ENCODE measurements at places on chromosomes 7 and 10. TPM values are rescaled to one million over a fixed set of nuclear protein-coding genes. Genes with fewer than 3 reads are reported as not detected.

Gene MCMBP
- 42.7 TPM for total RNA-seq

Gene SLC12A9
- 15.6 TPM for total RNA-seq

Gene HOXA7
- 6.7 TPM for total RNA-seq

Gene FOXP2
- 9.9 TPM for total RNA-seq

- DNase-seq: no peak
These were observed 30.0 kb downstream of the KIFBP start for GRCh38 chr10:69018613-69019012.

DNA sequence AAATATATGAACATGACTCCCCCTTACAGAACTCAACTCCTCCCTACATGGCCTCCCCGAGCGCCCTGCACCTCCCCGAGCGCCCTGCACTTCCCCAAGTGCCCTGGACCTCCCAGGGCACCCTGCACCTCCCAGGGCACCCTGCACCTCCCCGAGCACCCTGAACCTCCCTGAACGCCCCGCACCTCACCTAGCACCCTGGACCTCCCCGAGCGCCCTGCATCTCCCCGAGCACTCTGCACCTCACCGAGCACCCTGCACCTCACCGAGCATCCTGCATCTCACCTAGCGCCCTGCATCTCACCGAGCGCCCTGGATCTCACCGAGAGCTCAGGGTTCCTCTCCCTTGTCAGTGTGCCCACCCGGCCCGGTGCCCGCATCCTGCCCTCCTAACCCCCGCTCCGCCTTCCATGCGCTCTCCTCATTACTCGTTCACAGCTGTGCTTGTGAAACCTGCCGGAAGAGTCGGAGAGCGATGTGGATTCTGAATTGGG, 134.3 kb downstream of the ACTR3B start:
- DNase-seq: no peak

DNA sequence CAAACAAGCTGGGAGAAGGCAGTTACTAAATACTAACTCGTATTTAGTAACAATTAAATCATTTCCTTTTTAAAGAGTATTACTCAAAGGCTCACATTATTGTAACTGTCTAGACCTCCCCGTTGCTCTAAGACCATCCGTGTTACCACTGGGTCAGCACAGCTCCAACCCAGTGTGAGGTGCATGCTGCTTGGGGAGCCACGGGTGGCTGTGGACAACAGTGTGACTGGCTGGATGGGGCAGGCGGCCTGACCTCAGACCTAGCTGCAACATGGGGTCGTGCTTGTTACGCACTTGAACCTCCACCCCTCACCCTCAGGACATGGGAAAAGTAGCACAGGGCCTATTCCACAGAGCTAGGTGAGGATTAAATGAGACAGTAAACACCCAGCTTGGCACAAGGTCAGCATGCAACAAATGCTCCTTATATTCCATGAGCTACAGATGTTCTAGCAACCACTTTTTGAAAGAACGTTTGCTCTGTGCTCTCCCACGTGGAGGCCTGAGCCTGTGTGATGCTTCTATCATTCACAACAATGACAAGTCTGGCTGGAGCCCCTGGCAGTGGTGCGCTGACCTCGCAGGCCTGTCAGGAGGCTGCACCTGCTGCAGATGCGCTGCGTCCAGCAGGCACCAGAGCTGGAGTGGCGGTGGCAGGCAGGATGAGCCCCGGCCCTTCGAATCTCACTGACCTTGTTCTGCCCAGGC, 135.7 kb downstream of the PKD1L1 start:
- DNase-seq: no peak

GRCh38 chr7:2182461-2182860, 50.3 kb downstream of the MAD1L1 start:
- no peak for DNase-seq

DNA sequence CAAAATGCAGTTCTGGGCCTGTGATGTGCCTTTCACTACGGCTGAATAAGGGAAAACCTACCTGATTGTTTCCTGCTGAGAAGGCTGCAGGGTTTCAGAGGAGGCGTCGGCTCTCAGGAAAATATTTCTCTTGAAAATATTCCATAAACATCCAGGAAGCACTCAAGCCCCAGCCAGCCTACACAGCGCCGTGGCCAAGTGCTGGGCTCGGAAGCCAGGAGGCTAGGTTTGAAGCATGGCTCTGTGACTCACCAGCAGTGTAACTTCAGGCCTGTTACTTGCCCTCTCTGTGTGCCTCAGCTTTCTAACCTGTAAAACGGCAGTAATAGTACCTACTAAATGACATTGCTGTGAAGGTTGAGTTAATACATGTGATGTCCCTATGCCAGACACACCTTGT, 399.1 kb downstream of the GATA3 start:
- no peak for DNase-seq

DNA sequence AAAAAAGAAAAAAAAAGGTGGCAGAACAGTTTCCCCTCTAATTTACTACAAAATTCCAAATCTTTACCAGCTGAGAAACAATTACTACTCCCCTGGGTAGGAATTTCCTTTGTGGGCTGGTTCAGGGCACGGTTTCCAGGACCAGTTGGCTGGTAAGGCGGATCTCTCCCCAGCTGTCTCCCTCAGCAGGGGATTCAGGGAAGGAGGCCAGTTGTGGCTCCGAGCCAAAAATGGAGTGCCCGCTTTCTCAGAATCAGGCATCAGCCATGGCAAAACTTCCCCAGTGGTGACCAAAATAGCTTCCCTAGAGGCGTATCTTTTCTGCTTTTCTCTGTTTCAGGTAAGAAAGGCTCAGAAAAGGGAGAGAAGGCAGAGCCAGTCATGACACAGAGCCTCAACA, 91.2 kb downstream of the ZNF22 start:
- no peak for DNase-seq

DNA sequence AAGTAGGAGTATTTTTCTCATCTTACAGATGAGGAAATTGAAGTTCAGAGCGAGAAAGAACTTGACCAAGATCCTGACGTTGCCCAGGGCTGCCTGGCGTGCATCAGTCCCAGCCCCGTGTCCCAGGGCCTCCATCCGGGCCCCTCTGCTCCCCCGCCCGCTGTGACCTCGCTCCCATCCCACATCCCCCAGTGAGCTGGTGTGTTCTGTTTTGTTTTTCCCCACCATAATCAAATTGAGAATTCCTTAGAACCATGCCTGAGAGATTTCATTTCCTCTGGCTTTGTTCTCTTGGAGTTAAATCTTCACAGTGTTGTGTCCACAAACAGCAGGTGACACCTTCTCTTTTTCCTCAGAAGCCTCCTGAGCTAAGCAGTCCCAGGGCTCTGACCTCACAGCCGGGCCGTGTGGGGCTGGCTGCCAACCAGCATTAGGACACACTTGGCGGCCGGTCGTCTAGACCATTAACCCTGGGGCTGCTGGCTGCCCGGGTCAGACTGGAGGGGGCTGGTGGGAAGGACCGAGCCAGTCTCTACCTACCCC, 44.3 kb downstream of the PFKP start:
- DNase-seq: peak; percentile 80

All from posterior vena cava (tissue), 2 donors.